Astrocyte of the spinal cord (primary cell): ENCODE measurements at places on chromosomes 5 and 9.
A peak's percentile ranks its signal among the peaks of the same experiment; 100 is the strongest.

- no peak for DNase-seq
Observed at GRCh38 chr5:136032564-136032963, 3.8 kb downstream of the TGFBI start.

DNA sequence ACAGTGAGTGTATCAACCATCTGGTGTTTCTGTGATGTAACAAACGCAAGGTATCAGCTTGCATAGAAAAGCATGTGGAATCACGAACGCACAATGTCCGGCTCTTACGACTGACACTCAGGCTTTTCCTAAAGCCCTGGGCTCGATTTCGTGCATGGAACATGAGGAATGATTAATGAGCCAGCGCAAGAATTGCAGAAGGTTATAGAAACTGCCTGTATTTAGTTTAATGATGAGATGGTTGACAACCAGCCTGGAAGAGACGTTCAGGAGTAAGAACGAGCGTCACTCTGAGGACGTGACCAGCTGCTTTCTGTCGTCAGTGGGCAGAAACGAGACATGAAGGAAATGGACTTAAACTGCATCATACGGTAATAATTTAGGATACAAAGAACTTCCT, 497.6 kb downstream of the IRX1 start:
- no peak for DNase-seq

- DNase-seq: no peak
Observed at GRCh38 chr5:66143473-66144073, 527 bp upstream of the SREK1 start.

GRCh38 chr5:117475919-117476318, 901.3 kb upstream of the SEMA6A start:
- no peak for DNase-seq

- peak; percentile 69 for DNase-seq
Observed at GRCh38 chr5:110150199-110150598, 460.5 kb downstream of the MAN2A1 start.

DNA sequence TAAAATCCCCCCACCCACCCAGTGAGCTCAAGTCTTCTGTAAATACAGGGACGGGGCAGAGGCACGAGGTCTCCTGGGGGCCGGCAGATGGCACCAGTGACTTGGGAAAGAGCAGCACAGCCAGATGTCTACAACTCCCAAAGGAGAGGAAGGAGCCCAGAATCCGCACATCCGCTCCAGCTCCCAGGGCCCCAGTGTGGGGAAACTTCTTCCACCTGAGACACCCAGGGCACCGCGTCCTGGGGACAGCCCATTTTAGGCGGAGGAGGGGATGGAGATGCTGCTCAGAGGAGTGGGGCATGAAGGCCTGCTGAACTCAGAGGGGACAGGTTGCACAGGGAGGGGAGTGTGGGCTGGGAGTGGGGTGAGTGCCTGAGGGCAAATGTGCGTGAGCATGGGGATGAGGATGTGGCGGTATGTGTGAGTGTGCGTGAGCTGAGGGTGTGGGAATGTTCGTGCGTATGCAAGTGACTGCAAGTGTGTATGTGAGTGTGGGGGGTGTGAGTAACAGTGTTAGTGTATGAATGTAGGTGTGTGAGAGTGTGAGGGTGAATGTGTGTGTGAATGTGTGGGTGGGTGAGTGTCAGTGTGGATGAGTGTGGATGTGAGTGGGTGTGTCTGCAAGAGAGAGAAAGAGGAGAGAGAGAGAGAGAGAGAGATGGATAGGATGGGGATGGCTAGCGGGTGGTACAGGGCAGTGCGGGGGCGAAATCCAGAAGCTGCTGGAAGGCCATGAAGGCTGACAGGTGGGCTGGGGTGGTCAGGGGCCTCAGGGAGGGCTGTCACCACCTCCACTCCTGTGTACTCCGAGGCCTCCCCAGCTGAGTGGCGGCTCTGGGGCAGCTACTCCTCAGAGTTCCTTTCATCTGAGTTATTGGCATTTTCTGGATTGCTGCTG, 63.5 kb downstream of the DUSP1 start:
- peak; percentile 66 for DNase-seq

- DNase-seq: no peak
Observed at GRCh38 chr5:151612689-151613427, 21.7 kb upstream of the FAT2 start.

DNA sequence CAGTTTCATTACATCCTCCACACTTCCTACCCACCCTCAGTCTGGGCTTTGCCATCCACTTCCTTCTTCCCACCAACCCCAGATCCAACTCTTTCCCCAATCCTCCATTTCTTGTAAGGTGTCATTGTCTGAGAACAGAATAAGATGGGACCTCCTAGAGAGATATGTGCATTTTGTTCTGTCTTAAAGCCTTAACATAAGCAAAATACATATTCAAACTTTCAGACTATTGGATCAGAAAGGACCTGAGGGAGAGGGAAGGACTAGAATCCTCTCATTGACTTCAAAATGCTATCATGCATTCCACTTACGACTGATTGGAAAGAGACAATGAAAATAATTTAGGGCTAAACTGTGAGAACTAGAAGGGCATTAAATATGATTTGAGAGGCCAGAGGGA, 43.0 kb downstream of the AGXT2 start:
- DNase-seq: no peak

DNA sequence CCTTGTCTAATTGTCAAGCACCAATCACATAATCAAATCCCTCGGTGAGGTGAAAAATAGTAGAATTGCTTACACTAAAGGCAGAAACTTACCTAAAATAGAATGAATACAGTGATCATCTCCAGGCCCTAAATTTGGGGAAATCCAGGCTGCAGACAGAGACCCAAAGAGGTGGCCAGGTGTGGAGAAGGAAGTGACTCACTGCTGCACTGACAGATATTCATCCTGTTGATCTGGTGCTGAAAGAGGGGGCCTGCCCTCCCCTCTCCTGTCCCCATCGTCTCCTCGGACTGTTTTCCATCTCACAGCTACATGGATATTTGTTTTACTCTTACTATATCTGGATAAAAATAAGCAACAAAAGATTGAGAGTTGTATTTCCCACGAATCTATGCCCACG, 15.9 kb downstream of the OR2Y1 start:
- DNase-seq: no peak

DNA sequence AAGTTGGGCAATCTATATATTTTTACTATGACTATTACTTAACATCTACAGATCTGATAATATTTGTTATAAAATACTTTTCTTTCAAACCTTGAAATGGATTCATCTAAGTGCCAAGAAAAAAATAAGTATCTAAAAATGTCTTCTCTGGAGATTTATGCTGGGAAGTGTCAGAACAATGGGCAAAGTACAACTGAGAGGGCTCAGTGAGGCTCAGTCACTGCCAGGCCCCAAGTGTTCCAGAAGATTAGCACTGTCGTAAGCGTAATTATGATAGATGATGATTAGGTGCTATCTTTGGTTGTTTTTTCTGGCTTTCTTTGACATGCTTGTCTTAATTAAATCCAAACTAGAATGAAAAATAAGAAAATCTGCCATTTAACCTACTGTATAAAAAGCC, 72.2 kb upstream of the ADAMTS19 start:
- DNase-seq: no peak

DNA sequence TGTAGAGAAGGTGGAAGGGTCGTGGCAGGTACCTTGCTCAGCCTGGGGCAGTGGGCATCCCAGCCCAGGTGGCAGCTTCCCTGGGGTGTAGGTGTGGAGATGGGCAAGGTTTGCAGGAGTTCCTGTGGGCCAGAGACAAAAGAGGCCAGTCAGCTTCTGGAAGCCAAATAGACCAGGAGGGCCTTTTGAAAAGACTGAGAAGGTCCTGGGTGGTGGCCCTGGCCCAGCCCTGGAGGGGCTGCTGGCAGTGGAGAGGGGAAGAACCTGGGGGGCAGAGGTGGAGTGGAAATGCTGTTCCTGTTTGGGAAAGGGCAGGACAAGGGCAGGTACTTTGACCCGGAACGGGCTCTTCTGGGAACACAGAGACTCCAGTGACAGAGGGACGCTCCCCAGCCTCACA, 7.0 kb upstream of the IL3 start:
- no peak for DNase-seq

- peak; percentile 15 for DNase-seq
Observed at GRCh38 chr5:131548176-131548575, 86.9 kb downstream of the RAPGEF6 start.

GRCh38 chr5:145855763-145856267, 17.0 kb downstream of the GRXCR2 start:
- peak; percentile 22 for DNase-seq

- peak; percentile 18 for DNase-seq
Observed at GRCh38 chr5:55231029-55231918, 2.1 kb downstream of the CCNO start.

- DNase-seq: no peak
Observed at GRCh38 chr5:180607861-180608571, 16.7 kb upstream of the SCGB3A1 start.

- peak; percentile 59 for DNase-seq
Observed at GRCh38 chr5:34410411-34411139, 245.6 kb upstream of the RAI14 start.

GRCh38 chr5:60789551-60789950, 54.5 kb downstream of the ELOVL7 start:
- DNase-seq: no peak

DNA sequence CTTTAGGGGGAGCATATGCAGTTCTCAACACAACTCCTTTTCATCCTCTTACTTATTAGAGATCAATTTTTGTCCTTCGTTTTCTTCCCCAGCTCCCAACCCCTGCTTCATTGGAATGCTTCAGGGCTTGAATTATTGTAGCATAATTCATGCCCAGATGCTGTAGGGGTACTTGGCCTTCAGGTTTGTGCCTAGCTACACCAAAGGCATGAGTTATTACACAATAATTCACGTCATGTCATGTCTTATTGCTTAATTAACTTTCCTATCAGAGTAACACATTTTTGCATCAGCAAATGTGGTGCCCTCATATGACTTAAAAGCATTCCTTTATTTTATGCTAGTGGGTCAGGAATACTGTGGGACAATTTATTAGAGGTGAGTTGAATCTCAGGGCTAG, 507.2 kb downstream of the NFIB start:
- no peak for DNase-seq

DNA sequence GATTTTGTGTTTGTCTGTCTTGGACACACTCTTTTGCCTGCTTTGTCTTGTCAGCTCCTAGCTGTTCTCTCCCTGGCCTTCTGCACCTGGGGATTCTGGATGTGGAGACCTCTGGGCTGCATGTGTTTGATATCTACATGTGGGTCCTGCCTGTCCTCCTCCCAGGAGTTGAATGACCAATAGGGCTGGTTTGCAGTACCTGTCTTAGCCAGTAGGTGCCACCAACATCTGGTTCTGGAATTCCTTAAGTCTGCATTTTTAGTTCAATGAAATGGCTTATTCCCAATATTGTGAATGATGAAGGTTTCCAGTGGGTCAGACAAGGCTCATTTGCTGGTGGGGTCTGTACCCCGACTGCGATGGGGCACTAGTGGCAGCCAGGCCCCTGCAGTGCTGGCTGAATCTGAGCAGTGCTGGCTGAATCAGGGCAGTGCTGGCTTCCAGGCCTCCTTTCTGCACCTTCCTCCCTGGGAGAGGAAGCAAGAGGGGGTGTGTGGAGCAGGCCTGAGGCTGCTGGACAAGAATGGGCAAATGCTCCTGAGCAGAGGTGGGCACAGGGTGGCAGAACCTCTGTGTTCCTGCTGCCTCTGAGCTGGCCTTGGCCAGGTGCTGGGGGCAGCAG, 73.3 kb downstream of the RXRA start:
- peak; percentile 40 for DNase-seq

DNA sequence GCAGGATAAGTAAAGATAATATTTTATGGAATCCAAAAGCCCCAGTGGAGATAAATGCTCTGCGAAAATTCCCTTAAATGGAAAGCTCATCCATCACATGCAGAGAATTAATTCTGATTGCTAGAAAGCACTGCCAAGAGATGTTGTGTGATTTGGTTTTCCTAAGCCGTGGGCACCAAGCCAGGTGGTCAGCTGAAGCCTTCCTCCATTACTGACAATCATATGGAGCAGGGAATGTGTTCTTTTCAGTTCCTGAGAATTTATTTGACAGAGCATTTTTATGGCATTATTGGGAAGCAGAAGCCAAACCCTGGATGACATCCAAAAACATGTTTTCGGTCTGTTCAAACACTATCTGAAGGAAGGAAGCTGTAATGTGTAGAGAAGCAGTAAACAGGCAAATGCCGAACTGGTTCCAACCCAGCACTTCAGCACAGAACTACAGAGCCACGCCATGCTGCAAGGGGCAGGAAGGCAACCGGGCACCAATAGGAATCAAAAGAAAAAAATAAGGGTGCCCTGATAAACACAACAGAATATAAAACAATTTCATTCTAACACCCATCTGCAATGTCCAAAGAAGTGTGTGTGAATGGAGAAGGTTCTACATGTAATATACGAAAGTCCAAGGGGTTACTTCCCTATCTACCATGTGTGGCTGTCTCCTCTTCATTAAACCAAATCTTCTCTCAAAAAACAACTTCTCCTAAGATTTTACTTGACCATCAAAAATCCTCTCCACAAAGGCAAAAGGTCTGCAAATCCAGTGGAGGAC, 12.3 kb downstream of the ARSB start:
- peak; percentile 37 for DNase-seq

DNA sequence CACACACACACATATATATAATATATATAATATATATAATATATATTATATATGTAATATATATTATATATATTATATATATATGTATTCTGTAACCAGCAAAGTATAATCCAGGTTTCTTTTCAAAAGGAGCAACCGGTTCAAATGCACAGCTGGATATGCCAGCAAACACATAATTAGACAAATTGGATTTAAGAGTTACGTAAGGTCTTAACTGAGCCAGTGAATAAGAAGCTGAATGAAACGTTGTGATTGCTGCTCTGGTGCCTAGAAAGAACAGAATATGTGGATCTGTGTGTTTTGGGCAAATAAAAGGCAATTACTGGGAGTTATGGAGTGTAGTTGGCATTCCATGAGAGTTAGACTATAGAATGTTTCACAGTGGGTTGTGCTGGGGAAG, 178.1 kb downstream of the SLF1 start:
- DNase-seq: no peak

GRCh38 chr5:43305948-43306565, 7.2 kb downstream of the HMGCS1 start:
- peak; percentile 80 for DNase-seq

GRCh38 chr5:71816307-71816706, 97.2 kb downstream of the CARTPT start:
- DNase-seq: no peak

DNA sequence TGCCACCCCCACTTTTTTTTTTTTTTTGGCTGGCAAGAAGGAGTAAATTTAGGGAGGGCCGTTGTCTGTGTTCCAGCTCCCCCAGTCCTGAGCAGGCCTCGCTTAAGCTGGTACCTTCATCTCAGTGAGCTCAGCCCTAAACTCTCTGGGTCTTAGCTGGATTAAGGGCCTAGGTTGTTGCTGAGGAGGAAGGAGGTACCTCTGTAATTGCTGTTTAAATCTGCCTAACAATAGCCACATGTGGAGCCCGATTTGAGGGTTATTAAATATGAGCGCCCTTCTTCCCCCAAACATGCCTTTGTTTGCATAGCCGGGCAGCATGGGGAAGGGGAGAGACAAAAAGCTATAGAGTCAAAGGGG, 179.0 kb upstream of the PITX1 start:
- no peak for DNase-seq

GRCh38 chr9:20112205-20112783, 323.5 kb upstream of the SLC24A2 start:
- DNase-seq: peak; percentile 24

- DNase-seq: no peak
Observed at GRCh38 chr5:83731638-83732037, 11.0 kb upstream of the HAPLN1 start.
